ENCODE measurements at places on chromosomes 1 and 21.

DNA sequence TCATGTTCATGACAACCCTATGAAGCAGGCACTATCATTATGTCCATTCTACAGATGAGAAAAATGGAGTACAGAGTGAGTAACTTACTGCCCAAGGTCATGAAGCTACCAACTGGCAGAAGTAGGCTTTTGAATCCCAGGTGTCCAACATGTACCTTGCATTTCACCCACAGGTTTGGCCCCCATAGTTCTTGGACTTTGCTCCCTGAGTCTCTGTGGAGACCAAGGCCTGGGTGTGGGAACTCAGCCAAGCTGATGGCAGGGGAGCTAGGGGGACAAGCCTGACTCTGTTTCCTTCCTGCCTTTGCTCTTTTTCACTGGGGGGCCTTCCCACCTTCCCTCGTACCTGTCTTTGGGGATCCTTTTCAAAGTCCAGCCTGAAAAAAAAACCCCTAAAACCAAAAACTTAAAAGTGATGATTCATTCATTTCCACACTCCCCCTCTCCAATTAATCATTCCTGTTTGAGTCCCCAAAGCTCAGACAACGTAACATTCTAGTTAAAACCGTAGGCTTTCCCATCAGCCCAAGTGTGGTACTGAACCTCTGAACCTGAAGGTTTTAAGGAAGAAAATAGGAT lies 8.5 kb upstream of the TTC22 start:
- no peak for DNase-seq

GRCh38 chr1:24237750-24238395 lies 50.8 kb upstream of the IFNLR1 start:
- no peak for DNase-seq

DNA sequence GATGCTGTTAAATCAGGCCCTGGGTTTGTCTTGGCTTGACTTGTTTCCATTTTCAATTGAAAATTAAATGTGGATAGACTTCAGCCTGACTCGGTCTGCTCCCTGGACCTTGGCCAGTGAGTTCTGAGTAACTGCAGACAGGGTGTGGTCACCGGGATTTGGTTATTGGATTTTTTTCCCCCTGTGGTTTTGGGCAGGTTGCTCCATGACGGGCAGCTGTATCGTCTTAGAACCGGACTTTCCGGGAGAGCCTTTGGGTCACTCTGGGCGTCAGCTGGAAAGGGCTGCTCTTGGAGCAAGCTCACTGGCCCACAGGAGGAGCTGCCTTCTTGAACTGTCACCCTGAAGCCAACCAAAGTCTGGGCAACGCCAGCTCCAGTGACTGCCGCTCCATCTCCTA lies 75.0 kb downstream of the CLIC6 start:
- no peak for DNase-seq

GRCh38 chr1:226063224-226063976 lies 884 bp downstream of the H3-3A start:
- DNase-seq, result peak; percentile 66

DNA sequence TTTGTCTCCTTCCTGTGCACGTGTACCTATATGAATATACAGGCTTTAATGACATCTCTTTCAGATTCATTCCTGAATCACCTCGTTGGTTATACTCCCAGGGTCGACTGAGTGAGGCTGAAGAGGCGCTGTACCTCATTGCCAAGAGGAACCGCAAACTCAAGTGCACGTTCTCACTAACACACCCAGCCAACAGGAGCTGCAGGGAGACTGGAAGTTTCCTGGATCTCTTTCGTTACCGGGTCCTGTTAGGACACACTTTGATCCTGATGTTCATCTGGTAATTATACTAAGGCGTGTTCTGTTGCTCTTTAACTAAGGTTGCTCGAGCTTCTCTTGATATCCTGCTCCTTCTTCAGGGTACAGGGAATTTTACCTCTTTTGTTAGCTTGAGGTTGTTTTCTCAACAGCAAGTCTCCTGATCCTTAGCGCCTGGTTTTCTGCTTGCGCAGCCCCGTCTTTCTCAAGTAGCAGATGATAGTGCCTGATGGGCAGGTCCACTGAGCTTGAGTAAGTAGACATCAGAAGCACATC lies 55.1 kb downstream of the SLC22A15 start:
- no peak for DNase-seq

- DNase-seq, result peak; percentile 17
Observed at GRCh38 chr1:176559878-176560277, 96.9 kb downstream of the PAPPA2 start.

GRCh38 chr1:158998781-158999161 lies 10.9 kb upstream of the IFI16 start:
- peak; percentile 73 for DNase-seq

DNA sequence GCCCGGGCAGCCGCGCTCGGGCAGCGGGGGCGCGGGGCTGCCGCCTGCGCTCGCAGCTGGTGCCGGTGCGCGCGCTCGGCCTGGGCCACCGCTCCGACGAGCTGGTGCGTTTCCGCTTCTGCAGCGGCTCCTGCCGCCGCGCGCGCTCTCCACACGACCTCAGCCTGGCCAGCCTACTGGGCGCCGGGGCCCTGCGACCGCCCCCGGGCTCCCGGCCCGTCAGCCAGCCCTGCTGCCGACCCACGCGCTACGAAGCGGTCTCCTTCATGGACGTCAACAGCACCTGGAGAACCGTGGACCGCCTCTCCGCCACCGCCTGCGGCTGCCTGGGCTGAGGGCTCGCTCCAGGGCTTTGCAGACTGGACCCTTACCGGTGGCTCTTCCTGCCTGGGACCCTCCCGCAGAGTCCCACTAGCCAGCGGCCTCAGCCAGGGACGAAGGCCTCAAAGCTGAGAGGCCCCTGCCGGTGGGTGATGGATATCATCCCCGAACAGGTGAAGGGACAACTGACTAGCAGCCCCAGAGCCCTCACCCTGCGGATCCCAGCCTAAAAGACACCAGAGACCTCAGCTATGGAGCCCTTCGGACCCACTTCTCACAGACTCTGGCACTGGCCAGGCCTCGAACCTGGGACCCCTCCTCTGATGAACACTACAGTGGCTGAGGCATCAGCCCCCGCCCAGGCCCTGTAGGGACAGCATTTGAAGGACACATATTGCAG lies 3.0 kb downstream of the ARTN start:
- no peak for DNase-seq

GRCh38 chr1:25467193-25467592 lies 36.5 kb downstream of the MACO1 start:
- no peak for DNase-seq

DNA sequence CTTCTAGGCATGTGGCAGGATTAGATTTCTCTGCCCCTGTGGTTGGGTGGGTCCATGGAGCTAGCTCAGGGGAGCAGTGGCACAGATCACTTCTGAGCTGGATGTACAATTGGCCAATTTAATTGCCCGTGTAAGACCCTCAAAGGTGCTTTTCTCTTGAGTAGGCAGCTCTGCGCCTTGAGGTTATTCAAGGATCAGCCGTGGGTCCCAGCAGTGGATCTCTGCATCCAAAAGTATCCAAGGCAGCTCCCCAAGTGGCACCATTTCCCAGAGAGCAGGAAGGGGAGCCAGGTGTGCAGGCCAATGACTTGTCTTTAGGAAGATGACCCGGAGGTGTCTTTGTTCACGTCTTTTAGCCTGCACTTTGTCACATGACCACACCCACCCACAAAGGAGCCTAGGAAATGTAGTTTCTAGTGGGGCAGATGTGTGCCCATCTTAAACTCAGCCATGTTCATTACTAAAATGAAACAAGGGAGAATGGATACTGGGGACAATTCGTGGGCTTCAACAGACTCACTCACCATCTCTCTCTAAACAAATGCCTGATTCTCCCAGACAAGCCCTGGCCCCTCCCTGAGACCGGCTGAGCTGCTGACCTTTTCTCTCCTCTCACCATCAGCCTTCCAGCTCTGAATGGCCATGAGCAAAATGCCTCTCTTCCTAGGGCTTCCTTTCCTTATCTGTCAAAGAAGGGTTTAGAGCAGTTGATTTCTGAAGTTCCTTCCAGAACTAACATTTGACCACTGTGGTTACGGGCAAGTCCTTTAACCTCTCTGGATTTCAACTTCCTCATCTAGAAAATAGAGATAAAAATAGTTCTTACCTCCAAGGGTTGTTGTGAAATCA lies 41.4 kb upstream of the TENT5C start:
- DNase-seq, result no peak

GRCh38 chr1:162275622-162276175 lies 101.0 kb downstream of the SPATA46 start:
- no peak for DNase-seq

GRCh38 chr1:66003690-66004089 lies 211.0 kb downstream of the PDE4B start:
- DNase-seq, result no peak

- no peak for DNase-seq
Observed at GRCh38 chr1:28864695-28865094, 49.7 kb upstream of the EPB41 start.

GRCh38 chr1:67489643-67490042 lies 59.4 kb upstream of the SERBP1 start:
- no peak for DNase-seq

- DNase-seq, result no peak
Observed at GRCh38 chr1:155522069-155522468, 40.5 kb downstream of the ASH1L start.

DNA sequence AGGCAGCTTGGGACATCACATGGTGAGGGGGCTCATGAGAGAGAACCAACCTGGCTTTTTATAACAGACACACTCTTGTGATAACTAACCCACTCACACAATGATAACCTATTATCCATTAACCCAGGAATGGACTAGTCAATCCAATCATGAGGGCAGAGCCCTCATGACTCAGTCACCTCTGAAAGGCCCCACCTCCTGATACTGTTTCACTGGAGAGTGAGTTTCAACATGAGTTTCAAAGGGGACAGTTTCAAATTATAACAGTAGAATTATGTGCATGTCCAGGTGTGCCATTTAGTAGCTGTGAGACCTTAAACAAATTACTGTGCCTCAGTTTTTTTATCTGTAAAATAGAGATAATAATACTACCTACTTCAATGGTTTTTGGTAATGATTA lies 47.6 kb upstream of the PPP2R5A start:
- no peak for DNase-seq

GRCh38 chr1:209808059-209808581 lies 2.2 kb upstream of the IRF6 start:
- DNase-seq, result peak; percentile 75

DNA sequence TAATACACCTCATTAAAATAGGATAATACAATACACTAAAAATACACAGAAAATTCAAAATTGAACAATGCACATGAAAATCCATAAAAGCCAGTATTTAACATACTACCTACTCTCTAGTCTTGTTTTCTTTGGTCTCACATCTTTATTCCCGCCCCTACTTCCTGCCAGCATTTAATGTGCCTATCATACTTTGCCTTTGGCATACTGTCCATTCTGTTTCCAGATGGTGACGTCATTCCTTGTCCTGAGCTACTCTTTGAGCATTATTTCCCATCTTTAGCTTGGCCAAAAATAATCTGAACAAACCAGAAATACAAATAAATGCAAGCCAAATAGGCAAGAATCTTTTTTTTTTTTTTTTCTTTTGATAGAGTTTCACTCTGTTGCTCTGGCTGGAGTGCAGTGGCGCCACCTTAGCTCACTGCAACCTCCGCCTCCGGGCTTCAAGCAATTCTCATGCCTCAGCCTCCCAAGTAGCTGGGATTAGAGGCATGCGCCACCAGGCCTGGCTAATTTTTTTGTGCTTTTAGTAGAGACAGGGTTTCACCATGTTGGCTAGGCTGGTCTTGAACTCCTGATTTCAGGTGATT lies 4.4 kb downstream of the HFM1 start:
- DNase-seq, result no peak

DNA sequence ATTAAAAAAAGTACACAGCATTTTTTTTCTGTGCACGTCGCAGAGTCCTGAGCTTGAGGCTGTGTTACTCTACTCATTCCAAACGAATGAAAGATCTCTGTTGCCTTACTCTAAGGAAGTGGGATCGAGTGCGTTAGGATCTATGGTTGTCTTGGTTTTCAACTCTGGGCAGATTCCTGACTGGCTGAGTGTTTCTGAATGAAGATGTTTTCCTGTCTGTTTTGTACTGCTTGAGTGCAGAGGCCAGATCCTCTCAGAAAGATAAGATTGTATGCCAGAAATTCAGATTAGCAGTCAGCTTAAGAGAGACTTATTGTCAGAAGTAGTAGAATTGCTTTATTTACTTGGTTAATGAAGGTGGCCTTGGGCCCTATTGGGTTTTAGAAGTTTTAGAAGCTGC lies 14.0 kb downstream of the PLA2G2E start:
- no peak for DNase-seq

DNA sequence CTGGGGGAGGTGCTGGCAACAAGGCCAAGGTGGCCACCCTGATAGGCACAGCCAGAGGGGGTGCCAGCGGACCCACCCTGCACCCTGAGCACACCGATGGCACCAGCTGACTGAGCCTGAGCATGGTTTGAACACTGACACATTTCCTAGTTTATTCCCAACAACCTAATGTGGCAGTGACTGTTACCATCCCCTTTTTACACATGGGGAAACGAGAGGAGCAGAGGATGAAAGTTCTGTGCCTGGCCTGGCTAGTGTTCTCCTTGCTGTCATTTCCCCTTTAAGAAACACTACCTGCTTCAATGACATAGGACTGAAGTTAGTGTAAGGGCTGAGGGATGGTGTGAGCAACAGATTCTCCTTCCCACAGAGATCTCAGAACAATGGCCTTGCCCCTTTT lies 15.3 kb downstream of the CLDN14 start:
- no peak for DNase-seq

GRCh38 chr1:184002071-184002470 lies 35.5 kb downstream of the COLGALT2 start:
- no peak for DNase-seq

DNA sequence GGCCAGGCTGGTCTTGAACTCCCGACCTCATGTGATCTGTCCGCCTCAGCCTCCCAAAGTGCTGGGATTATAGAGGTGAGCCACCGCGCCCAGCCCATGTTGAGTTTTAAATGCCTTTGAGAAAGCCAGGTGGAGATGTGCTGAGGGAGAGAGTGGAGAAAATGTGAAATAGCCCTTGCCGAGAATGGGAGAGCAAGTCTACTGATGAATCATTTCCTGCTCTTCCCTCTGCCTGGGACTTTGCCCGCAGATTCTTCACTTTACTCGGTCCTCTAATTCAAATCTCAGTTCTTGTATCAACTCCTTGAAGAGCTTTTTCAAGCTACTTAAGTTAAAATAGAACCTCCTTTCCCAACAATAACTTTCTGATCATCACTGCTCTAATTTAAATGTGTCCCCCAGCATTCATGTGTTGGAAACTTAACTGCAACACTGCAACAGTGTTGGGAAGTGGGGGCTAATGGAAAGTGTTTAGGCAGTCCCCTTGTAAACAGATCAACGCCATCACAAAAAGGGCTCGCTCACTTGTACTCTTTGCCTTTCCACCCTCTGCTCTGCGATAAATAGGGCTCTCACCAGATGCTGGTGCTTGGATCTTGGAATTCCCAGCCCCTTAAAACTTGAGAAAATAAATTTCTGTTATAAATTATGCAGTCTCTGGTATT lies 27.8 kb downstream of the OSBPL9 start:
- DNase-seq, result no peak

DNA sequence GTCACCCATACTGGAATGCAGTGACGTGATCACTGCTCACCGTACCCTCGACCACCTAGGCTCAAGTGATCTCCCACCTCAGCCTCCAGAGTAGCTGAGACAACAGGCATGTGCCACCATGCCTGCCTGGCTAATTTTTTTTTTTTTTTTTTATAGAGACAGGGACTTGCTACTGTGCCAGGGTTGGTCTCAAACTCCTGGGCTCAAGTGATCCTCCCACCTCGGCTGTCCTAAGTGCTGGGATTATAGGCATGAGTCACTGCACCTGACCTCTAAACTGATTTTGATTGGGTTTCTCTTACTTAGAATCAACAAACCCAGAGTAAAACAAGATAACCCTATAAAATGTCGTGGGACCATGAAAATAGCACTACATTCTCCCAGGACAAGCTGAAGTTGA lies 112.0 kb downstream of the UBE2U start:
- no peak for DNase-seq

Data from hematopoietic multipotent progenitor cell treated with erythropoietin and hydrocortisone succinate and interleukin-3 and kit ligand, for 17 days (in vitro differentiated cells).